ENCODE measurements at places on chromosomes 3 and 15. TPM values are rescaled to one million over a fixed set of nuclear protein-coding genes. Genes with fewer than 3 reads are reported as not detected.

ALDH1L1 gene
- 0.18 TPM for total RNA-seq

PLA2G4E gene
- total RNA-seq, result not detected

CCDC9B gene
- 16.2 TPM for total RNA-seq

CACNA2D2 gene
- not detected for total RNA-seq

ZNF774 gene
- 2.3 TPM for total RNA-seq

TMCO5A gene
- 0.49 TPM for total RNA-seq

ERICH6 gene
- total RNA-seq, result 0.41 TPM

CKMT1A gene
- not detected for total RNA-seq

CD80 gene
- not detected for total RNA-seq

MOBP gene
- total RNA-seq, result not detected

ZNF770 gene
- total RNA-seq, result 27.4 TPM

ZIC1 gene
- not detected for total RNA-seq

ITGA11 gene
- 81.1 TPM for total RNA-seq

All from fibroblast of the aortic adventitia (primary cell).